Activated CD4-positive, alpha-beta memory T cell treated with anti-CD3 and anti-CD28 coated beads, Interleukin-2, amount 10 ng/mL, durations not matched to agents 7 days and 5 days (primary cell): ENCODE measurements at places on chromosomes 11 and 22.

DNA sequence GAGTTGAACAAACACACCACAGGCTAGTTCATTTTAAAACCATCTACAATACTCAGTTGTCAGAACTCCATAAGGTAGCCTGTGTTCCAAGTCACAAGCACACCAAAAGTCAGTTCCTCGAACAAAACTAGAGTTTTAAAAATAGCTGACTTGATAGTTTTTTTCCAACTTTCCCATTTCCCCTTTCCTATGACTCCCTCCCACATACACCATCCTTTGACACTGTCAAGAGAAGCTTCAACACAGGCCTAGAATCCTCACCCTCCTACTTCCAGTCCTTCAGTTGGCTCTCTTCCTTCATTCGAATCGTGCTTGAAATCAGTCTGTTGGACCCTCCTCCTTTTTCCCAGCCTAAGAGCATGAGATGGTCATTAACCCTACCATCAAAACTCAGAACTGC lies 105.7 kb upstream of the AKIP1 start:
- no peak for DNase-seq

DNA sequence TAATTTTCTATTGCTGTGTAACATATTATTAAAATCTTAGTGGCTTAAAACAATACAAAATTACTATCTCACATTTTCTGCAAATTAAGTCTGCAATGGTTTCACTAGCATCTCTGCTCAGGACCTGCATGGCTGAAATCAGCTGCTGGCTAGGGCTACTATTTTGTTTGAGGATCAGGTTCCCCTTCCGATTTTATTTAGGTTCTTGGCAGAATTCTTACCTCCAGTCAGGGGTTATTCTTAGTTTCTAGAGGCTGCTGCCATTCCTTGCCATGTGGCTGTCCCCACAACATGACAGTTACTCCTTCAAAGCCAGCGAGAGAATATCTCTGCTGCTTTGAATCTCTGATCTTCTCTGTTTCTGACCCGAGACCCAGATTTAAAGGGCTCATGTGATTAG lies 424.5 kb upstream of the ANO5 start:
- no peak for DNase-seq

- no peak for DNase-seq
These were observed 743 bp upstream of the RCE1 start for GRCh38 chr11:66842501-66842895.

GRCh38 chr11:112977755-112978154 lies 16.5 kb downstream of the NCAM1 start:
- DNase-seq, result no peak

- no peak for DNase-seq
These were observed 1.3 kb downstream of the TOLLIP start for GRCh38 chr11:1307998-1308742.

DNA sequence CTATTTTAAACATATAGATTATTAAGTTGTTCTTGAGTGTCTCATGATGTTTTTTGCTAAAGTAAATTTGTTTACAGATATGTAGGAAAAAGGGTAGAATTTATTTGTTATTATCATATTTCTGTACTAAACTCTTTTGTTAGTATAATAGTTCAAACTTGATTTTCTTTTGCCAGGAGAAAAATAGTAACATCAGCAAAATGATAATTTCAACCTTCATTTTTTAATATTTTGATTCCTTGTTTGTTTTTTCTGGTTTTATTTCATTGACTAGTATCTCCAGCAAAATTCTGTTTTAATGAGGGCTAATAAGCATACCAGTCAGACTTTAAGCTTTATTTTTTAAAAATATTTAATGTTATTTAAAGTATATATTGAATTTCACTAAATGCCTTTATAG lies 4.0 kb downstream of the OR1S1 start:
- DNase-seq, result no peak

- no peak for DNase-seq
These were observed 6.8 kb upstream of the OR8B3 start for GRCh38 chr11:124405581-124405980.

DNA sequence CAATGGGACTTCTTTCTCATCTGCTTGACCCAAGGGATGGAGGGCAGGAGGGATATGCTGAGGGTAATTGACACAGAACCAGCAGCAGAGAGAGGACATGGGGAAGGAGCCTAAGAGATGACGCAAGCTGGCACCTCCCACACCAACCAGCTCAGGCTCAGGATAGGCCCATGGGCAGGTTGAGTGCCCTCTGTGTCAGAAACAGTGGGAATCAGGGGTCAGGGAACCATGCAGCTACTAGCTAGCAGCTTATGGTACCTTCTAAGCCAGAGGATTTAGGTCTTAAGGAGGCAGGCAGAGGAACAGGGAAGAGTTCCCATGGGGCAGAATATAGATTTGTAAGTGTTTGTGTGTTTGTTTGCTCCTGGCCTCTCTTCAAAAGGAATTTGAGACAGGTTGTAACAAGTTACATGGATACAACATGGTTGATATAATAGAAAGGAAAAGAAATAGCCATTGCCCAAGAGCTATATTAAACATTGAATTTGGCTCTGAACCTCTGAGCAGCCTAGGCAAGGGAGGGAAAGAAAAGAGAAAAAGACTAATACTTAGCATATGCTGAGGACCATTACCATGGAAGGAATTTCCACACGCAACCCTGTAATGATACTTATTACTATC lies 39.9 kb upstream of the NAV2 start:
- no peak for DNase-seq

DNA sequence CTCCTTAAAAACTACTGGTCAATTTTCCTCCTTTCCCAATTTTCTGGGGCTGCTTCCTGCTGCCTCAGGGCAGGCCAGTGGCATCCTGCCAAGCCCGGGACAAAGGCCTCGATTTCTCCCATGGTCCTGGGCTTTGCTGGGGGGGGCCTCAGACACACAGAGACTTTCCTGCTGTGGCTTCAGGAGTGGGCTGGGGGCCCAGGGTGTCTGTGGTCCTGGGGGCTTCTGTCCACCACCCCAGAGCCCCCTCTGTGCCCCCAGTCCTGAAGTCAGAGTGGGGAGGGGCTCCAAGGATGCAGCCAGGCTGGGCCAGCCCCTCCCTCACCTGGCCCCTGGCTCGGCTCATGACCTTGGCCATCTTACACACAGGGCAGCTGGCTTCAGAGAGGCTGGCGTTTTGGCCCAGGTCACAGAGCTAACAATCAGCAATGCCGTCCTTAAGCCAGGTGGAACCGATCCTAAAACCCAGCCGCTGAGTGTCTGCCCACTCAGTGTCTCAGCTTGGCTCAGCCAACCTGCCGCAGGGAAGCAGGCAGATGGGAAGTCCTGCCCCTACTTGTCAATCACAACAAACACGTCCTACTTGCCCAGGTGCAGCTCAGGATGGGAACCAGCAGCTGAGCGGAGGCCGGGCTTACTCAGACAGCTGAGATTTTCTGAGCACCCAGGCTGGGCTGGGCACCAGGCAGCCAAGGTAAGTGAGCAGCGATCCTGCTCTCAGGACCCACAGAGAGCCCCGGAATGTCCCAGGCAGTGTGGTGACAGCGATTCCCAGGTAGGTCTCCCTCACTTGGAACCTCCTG lies 34.6 kb downstream of the OSBPL5 start:
- DNase-seq, result no peak
